ENCODE measurements at places on chromosomes 1 and 21. TPM values are rescaled to one million over a fixed set of nuclear protein-coding genes. Genes with fewer than 3 reads are reported as not detected.

GRCh38 chr21:16538405-16538804, 808.6 kb downstream of the USP25 start:
- DNase-seq = no peak

- no peak for DNase-seq
Observed at GRCh38 chr1:211287218-211287617, 28.1 kb downstream of the RCOR3 start.

- DNase-seq = no peak
Observed at GRCh38 chr1:163076044-163076443, 6.9 kb downstream of the RGS4 start.

DNA sequence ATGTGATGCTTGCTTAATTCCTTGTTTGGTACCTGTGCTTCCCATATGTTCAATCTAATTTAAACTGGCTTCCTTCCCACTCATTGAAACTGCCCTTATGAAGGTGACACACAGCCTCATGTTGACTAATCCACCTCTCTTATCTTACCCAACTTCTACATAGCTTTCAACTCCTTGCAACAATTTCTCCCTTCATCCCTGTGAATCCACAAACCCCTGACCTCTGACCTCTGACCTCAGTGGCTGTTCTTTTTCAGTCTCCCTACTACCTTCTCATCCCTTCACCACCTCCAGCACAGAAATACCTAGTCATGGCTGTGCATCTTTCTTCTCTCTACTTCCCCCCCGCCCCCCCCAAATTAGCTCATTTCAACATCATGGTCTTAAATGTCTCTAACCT, 144.5 kb downstream of the TTLL7 start:
- DNase-seq = no peak

DNA sequence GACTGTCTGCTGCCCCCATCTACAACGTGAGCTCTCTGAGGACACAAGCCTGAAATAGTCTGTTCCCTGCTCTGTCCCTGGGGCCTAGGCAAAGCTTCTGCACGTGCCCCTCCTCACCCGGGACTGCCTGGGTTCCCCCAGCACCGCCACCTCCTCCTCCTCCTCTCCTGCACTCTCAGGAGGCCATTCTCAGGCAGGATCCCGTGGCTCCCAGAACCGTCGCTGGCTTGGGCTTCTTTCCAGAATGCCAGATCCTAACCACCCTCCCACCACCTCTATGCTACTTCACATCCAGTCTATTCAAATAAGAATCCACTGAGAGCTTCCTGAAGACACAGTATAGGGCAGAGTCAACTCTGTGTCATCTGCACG, 11.2 kb downstream of the NPHP4 start:
- no peak for DNase-seq

Gene TSNAX
- total RNA-seq = 43.5 TPM

- no peak for DNase-seq
Observed at GRCh38 chr1:189538271-189538670, 939.4 kb downstream of the BRINP3 start.

DNA sequence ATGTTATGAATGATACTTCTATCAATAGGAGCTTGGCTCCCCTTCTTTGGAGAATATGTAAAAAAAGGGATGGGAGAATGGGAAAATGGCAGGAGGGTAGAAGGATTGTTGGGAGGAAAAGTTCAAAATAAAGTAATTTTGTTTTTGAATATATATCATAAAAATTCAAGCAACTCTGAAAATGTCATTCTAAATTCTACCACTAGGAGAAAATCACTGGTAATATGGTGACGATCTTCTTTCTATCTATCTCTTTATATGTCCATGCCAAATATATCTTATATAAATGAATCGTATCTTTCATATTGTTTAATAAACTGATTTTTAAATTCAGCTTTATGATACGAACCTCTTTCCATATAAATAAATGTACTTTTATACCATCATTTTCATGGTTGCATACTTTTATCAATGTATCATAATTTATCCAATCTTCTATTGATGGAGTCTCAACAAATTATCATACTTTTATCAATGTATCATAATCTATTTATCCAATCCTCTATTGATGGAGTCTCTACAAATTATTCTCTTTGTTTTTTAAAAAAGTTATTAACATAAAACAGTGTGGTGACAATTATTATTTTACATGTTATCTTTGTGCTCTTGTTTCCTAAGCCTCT, 73.7 kb upstream of the MARK1 start:
- DNase-seq = no peak

- no peak for DNase-seq
Observed at GRCh38 chr21:31480228-31480627, 136.2 kb upstream of the TIAM1 start.

Gene SMIM1
- 6.6 TPM for total RNA-seq

Gene PRAMEF11
- total RNA-seq = not detected

DNA sequence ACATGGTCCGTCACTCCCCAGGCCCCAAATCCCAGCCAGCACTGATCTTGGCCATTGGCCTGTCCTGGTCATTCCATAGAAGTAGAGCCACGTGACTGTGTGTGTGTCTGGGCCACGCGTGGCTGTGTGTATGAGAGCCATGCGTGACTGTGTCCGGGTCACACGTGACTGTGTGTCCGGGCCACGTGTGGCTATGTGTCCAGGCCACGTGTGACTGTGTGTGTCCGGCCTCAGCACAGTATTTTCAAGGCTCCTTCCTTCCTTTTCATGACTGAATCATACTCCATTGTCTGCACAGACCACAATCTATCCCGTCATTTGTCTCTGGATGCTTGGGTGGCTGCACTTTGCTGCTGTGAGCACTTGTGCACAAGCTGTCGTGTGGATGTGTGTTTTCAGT, 67.4 kb downstream of the SKI start:
- DNase-seq = no peak

Gene B3GALNT2
- 40.5 TPM for total RNA-seq

- no peak for DNase-seq
Observed at GRCh38 chr1:155141749-155142148, 1.4 kb upstream of the DPM3 start.

GRCh38 chr1:208556461-208556860, 312.3 kb upstream of the PLXNA2 start:
- no peak for DNase-seq

GRCh38 chr1:197092491-197093023, 25.5 kb upstream of the F13B start:
- DNase-seq = no peak

DNA sequence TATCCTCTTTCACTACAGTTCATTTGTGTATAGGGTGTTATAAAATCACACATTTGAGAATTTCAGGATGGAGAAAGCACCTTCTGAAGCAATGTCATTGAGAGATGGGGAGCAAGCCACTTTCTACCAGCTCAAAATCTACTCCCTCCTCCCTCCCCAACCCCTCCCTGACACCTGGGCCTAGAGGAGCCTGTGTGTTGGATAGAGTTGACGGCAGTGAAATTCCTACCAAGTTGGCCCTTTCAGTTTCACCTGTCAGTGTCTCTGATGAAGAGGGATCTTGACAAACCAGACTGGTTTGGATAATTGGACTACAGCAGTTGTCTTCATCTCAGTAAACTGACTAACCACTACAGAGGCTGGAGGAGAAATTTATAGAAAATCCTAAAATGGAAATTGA, 125.0 kb upstream of the HOOK1 start:
- DNase-seq = no peak

Gene SLC2A5
- total RNA-seq = 0.79 TPM

Gene MYOG
- not detected for total RNA-seq

Gene TBX15
- total RNA-seq = 0.07 TPM

GRCh38 chr1:32500387-32501209, 35.7 kb downstream of the ZBTB8B start:
- DNase-seq = peak; percentile 29

- peak; percentile 98 for DNase-seq
Observed at GRCh38 chr1:172917972-172918371, 132.8 kb downstream of the TNFSF18 start.

Gene SLAMF1
- total RNA-seq = not detected

GRCh38 chr1:44542420-44543063, 131.7 kb downstream of the TMEM53 start:
- DNase-seq = no peak

Gene IER5
- 28.3 TPM for total RNA-seq

DNA sequence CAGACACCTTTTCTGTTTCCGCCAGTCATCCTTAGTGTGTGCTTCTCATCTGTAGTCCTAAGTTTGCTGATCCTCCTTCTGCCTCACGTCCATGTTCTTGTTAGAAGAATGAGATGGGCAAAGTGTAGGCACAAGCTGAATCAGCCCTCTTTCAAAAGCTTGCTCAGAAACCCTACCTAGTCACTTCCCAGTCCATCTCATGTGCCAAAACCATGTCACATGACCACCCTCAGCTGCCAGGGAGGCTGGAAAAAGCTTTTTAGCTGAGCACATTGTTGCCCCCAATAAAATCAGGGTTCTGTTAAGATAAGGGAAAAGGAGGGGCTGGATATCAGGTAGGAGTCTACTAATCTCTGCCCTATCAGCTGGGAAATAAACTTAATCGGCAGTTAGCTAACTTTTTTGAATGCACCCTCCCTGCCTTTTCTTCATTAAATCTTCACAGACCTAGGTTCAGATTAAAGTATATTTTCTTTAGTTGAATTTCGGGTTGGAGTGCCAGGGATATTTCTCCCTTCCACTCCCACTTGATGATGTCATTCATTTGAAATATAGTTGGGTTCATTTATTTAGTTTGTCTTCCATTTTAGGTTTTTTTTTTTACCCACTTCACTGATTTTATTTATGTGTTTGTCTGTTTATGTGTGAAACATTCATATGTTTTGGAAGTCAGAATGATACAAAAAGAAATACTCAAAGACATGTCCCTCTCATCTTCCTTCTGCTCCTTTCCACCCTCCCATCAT, 129.2 kb downstream of the ROR1 start:
- no peak for DNase-seq

DNA sequence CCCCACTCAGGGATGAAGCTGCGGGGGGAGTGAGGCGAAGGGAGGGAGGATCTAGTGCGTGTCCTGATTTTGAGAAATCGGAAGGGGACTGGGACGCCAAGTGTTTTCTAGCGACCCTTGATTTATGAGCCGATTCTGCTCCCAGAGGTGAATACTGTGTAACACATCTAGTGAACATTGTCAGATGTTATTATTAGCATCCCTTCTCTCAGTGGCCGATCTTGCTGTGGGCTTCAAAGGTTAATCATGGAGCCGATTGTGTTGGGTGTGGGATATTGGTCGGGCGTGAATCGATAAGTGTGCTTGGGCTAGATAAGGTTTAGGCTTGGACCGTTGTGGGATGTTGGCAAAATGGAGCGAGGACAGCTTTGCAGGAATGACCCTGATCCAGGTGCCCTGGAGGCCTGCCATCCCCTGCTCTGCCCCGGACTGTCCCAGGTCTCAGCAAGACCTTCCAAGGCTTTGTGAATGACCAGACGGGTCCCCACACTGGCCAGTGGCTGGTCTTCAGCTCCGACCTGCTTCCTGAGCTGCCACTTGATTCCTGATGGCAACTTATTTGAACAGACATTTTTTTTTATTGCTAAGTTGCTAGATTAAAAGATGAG, 2.2 kb downstream of the AJAP1 start:
- no peak for DNase-seq

Data from astrocyte (in vitro differentiated cells and primary cell).